Mucosa of descending colon (tissue), 3 donors: ENCODE measurements at places on chromosomes 2 and 18. TPM values are rescaled to one million over a fixed set of nuclear protein-coding genes. Genes with fewer than 3 reads are reported as not detected.

DNA sequence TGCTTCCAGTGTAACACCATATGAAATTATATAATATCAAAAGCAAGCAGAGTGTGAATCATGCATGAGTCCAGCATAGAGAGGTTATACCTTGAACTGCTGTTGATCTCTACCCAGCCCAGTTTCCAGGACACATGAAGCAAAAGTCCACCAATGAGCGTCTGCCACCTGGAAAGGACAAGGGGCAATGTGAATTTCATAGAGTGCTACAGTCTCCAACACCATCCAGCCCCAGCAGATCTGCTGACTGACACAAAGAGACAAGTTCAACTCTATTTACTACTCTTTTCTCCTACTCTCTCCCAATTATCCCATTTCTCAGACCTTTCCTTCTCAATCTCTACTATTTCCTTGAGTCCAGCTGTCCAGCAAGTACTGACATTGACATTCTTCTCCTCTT is 31.8 kb upstream of the RIOK3 start:
- DNase-seq = peak; percentile 26

DNA sequence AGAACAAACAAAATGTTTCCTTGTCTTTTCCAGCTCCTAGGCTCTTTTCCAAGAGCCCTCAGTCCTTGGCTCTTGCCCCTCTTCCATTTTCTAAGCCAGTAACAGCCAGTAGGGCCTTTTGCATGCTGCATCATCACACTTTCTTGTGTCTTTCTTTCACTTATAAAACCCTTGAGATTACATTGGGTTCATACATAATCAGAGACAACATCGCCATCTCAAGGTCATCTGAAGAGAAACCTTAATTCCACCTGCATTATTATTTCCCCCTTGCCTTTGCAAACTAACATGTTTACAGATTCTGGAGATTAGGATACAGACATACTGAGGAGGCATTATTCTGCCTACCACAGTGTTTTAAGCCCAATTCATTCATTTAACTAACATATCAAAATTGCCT is 697.3 kb downstream of the TRIB2 start:
- DNase-seq = no peak

DNA sequence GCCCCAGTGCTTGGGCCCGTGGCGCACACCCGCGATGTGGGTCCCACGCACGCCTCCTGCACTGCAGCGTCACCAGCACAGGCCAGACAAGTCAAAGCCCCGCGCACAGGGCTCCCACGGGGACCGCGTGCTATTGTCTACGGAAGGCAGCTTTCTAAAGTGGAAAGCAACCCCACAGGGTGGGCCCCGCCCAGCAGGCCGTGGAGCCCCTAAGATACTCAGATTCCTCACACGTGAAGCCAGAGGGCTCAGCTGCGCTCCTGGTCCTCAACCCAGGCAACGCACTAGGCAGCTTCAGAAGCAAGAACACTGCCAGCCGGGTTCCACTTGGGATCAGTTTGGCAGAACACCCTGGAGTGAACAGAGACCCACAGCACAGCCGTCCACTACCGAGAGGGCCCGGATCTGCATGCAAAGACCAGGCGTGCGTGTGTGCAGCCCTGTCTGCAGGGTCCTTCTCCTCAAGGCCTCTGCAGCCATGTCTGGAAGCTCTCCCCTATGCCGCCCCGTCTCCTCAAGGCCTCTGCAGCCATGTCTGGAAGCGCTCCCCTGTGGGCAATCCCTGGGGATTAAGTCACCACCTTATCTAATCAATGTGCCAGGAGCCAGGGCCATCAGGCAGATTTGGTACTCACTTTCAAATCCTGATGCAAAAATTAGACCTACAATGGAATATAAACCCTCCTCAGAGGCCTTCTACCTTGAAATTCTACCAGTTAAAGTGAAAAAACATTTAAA is 231.3 kb downstream of the HDAC4 start:
- peak; percentile 36 for DNase-seq

DNA sequence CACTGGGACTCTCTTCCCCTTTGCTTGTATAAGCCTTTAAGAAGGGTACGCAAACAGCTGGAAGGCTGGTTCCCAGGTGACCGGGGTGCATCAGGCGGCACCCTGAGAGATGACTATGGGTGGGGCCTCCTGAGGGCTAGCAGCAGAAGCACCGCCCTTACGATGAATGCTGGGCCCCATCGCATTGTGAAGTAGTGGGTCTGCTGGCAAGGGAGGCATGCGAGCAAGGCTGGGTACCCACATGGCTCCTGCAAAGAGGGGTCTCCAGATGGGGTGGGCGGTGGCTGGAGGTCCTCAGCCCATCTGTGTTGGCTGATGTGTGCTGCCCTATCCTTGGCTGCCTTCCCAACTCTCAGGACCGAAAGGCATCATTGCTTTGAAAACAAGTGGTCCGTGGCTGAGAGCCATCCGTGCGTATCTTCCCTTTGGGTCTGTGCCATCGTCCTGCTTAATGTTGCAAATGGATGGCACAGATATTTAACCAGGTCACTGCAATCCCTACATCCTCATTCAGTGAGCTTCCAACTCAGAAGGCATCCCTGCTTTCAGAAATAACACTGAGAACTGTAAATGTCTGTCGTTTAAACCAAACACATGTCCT is 83.5 kb upstream of the GPC1 start:
- DNase-seq = no peak

- DNase-seq = no peak
Measured at GRCh38 chr2:241122376-241123002, 20.4 kb upstream of the MTERF4 start.

DNA sequence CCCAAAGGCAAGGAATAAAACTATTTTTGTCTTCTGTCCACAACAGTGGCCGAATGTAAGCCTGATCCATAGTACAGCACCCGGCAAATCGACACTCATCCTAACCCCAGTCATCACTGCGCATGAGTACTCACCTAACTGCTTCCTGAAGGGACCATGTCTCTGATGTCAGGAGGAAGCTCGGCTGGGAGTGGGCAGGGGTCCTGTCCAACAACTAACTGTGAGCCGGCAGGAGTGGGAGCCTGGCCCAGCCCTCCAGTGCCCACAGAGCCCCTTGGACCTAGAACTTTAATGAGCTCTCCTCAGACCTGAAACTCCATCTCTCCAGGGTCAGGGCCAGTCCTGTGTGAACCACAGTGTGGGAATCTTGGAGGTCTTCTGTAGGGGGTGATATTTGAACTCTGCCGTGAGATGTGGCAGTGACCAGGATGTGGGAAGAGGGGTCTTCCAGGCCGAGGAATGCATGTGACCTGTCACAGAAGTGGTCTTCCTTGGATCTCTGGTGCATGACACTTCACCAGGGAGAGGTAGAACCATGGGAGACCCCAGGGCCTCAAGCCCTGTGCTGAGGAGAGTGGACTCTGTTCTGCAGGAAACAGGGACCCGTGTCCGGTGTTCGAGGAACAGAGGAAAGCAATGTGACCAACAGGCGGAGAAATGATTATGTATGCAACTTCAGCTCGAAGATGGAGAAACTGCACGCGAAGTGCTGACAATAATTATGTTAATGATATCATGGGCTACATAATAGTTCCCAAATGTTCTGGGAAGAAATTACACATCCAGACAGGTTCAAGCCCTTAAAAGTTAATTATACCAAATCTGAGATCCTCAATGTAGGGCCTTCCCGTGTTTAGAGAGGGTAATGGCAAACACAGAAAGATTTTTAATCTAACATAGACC is 240.1 kb upstream of the HDAC4 start:
- no peak for DNase-seq

- DNase-seq = no peak
Measured at GRCh38 chr18:811182-811891, 705 bp downstream of the YES1 start.

- DNase-seq = no peak
Measured at GRCh38 chr2:39995005-39995737, 216.1 kb upstream of the THUMPD2 start.

DNA sequence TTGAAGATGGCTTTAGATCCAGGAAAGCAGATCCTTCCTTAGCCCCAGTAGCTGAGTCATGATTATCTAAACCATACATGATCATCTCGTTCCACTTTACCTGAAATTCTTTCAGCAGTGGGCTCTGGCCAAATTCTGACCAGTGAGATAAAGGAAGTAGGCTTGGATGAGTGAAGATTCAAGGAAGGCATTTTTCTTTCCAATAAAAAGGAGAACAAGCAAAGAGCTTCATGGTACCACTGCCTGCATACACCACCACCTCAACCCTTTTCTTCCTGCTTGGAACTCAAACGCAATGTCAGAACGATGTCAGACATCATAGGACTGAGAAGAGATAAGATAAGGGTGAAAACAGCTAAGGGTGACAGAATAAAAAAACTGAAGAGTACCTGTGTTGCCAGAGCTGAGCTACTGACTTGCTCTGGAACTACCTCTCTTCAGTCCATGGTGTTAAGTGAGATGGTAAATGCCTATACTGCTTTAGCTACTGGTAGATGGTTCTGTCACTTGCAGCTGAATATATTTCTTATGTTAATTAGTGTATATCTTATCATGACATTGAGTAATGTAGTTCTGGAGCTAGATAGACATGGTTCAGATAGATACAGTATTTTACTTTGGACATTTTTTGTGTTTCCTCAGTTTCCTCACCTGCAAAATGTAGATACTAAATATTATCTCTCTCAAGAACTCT is 58.7 kb upstream of the ACVR1 start:
- no peak for DNase-seq

GRCh38 chr2:62142054-62142453 is 53.9 kb upstream of the B3GNT2 start:
- DNase-seq = no peak

- DNase-seq = no peak
Measured at GRCh38 chr2:240781471-240782220, 38.4 kb downstream of the KIF1A start.

DNA sequence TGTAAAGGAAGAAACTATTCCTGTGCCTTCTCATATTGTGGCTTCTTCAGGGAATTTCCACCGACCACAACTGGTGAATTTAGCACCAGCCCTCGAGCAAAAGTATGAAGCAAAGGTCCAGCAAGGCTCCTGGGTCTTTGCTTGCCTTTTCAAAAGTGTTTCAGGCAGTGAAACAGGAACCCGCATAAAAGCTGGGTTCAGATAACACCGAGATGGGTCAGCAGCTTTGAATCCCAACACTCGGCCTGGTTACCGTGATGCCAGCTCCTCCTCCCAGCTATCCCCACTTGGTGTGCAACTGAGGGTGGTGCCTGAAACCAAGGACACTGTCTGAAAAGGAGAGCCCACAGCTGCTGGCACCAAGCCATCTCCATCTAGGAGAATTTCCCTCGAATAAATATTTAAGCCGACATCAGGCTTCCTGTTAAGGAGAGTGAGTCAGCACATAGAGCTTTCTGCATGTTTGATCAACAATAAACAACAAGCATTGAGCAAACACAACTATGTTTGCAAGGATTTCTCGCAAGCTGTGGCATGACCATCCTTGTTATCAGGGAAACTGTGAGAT is 69.5 kb downstream of the ANTXR1 start:
- peak; percentile 44 for DNase-seq

- DNase-seq = no peak
Measured at GRCh38 chr2:41321351-41321750, 726.5 kb upstream of the PKDCC start.

DNA sequence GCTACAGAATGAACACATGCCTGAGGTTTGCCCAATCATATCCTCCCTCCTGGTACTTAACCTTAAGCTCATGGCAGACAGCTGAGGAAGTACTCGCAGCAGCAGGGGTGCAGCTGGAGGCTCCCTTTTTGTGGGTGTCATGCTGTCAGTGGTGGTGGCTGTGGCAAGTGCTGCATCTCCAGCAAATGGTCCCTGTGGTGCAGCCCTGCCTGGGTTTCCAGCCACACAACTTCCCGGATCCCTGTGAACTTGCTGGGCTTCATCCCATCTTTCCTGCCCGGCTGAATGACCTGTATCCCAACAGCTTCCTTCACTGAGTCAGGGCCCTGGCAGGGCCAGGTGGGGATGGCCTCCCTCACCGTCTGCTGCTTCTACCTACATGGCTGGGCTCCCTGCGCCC is 5.0 kb downstream of the TMEM185B start:
- no peak for DNase-seq

GRCh38 chr2:189549449-189549832 is 31.1 kb downstream of the SLC40A1 start:
- DNase-seq = no peak

DNA sequence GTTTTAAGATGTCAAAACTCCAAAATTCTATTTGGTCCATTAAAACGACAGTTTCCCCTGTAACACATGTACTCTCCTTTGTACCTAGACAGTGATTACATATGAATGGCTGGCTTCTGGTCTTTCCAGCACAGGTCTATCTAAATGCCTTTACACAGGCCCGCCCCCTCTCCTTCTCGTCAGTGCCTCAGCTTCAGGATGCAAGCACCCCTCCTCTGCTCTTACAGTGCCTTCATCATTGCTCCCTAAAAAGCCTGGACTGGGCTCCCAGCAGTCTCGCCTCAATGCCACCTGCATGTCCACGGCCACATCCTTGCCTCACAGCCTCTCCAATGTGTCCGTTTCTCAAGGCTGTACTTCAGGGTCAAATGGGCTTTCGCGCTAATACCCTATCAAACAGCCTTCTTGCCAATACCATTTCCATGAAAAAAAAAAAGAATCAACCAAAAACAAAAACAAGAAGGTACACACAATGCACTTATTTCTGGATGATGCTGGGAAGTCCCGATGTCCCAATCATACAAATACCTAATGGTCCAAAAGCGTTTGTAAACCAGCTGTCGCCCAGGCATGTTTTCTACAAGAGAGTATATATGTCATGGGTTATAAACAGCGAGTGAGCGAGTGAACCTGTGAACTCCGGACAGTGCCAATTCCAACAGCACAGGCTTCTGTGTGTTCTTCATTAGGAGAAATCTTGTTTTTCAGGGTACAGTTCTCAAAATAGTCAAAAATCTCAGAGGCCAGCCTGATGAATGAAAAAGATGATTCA is 77.2 kb downstream of the EIPR1 start:
- DNase-seq = no peak

GRCh38 chr2:210519594-210519993 is 36.8 kb upstream of the CPS1 start:
- no peak for DNase-seq

DNA sequence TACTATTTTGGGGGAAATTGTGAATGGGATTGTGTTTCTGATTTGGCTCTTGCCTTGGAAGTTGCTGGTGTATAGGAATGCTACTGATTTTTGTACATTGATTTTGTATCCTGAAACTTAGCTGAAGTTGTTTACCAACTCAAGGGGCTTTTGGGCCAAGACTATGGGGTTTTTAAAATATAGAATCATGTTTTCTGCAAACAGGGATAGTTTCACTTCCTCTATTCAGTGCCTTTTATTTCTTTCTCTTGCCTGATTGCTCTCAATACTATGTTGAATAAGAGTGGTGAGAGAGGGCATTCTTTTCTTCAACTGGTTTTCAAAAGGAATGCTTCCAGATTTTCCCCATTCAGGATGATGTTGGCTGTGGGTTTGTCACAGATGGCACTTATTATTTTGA is 1383.8 kb upstream of the ACVR2A start:
- DNase-seq = no peak

Gene UGT1A10
- 43.9 TPM for total RNA-seq

Gene RAB27B
- total RNA-seq = 3.3 TPM

Gene PLCD4
- 2.2 TPM for total RNA-seq

Gene TPO
- total RNA-seq = 2.3 TPM

Gene AQP12A
- total RNA-seq = 18.9 TPM

Gene HOXD3
- total RNA-seq = 7.0 TPM

Gene CSRNP3
- total RNA-seq = 5.2 TPM

Gene GAREM2
- total RNA-seq = 8.8 TPM

Gene POTEI
- 0.07 TPM for total RNA-seq

Gene MOCOS
- 3.3 TPM for total RNA-seq

Gene IGFBP5
- 95.9 TPM for total RNA-seq
